Gastroesophageal sphincter (tissue), 4 donors: ENCODE measurements at places on chromosomes 4 and X. TPM values are rescaled to one million over a fixed set of nuclear protein-coding genes. Genes with fewer than 3 reads are reported as not detected.

NR3C2 gene
- 15.1 TPM for total RNA-seq

HSFX1 gene
- total RNA-seq, result 2.3 TPM

UGT2B15 gene
- not detected for total RNA-seq

ADH6 gene
- not detected for total RNA-seq

GUCY1B1 gene
- total RNA-seq, result 98.7 TPM

PABPC1L2B gene
- not detected for total RNA-seq

UGT2B11 gene
- not detected for total RNA-seq
